ENCODE measurements at places on chromosomes 11 and 22. TPM values are rescaled to one million over a fixed set of nuclear protein-coding genes. Genes with fewer than 3 reads are reported as not detected.

IL17REL gene
- total RNA-seq = not detected

- no peak for DNase-seq
Observed at GRCh38 chr11:27616711-27617110, 83.5 kb downstream of the BDNF start.

OR8G5 gene
- not detected for total RNA-seq

DNA sequence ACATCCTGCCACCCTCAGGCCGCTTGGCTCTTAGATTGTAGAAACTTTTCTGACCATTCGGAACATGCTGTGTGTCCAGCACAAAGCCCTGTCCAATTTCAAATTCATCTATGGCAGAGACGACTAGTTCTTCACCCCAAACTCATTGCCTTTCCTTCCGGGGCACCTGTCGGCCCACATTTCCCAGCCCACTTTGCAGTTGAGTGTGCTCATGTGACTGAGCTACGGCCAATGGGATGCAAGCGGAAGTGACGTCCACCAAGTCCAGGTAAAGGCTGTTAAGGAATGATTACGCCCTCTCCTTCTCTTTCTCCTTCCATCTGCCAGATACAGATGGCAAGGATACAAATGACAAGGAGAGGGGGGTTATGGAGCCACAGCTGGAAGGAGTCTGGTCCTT is 32.5 kb downstream of the SYT13 start:
- DNase-seq = no peak

LINC01488 gene
- not detected for total RNA-seq

GAL3ST1 gene
- 0.21 TPM for total RNA-seq

GRCh38 chr11:126336671-126337101 is 18.8 kb upstream of the ST3GAL4 start:
- DNase-seq = no peak

DNA sequence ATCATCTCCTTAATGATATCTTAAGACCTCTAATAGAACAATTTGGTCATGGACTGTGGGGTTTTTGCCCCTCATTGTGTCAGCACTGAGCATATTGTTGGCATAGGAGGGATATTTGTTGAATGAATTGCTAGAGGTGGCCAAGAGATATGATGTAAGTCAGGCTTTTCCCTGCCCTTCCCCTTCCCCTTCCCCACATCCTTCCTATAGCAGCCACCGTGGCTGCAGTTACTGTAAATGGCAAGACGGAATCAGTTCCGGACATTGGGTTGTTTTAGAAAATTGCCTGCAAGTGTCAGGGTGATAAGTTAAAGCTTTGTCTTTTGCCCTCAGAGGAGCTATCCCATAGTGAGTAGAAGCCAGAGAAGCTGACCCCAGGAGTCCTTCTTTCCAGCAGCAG is 23.0 kb downstream of the LIMK2 start:
- DNase-seq = no peak

DNA sequence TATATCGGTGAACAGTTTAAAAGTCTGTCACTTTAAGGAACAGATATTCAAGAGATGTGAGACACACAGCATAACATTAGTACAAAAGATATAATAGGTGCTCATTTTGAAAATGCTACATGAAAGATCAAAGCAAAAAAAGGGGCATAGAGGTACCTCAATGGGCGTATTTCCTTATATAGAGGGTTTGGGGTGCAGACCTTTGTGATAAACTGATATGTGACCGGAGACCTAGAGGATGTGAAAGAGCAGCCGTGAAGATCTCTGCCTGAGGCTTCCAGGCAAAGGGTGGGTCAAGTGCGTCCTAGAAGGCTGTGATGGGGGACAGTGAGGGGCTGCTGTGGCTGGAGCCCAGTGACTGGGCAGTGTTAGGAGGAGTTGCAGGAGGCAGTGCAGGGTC is 551.4 kb downstream of the ETS1 start:
- no peak for DNase-seq

SVIP gene
- 8.4 TPM for total RNA-seq

GRCh38 chr22:23066200-23067022 is 3.9 kb upstream of the GNAZ start:
- DNase-seq = peak; percentile 73

DNA sequence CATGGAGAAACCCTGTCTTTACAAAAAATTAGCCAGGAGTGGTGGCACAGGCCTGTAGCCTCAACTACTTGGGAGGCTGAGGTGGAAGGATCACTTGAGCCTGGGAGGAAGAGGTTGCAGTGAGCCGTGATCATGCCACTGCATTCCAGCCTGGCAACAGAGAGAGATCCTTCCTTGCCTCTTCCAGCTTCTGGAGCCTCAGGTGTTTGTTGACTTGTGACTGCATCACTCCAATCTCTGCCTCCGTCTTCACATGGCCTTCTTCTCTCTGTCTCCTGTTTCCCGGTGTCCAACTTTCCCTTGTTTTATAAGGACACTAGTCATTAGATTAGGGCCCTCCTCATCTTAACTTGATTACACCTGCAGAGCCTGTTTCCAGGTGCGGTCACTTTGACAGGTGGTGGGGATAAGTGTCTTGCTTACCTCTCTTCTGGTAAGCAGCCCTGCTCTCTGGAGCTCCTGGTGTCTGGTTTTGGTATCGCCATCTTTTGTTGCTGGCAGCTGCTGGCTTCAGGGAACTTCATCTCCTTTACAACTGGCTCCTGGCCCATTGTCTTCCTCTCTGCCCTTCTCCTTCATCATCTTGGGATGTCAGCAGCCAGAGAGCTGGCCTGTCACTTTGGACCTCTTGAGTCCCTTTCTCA is 8.2 kb upstream of the USP2 start:
- DNase-seq = peak; percentile 46

- DNase-seq = no peak
Observed at GRCh38 chr11:3996651-3997050, 97.9 kb upstream of the RRM1 start.

DNA sequence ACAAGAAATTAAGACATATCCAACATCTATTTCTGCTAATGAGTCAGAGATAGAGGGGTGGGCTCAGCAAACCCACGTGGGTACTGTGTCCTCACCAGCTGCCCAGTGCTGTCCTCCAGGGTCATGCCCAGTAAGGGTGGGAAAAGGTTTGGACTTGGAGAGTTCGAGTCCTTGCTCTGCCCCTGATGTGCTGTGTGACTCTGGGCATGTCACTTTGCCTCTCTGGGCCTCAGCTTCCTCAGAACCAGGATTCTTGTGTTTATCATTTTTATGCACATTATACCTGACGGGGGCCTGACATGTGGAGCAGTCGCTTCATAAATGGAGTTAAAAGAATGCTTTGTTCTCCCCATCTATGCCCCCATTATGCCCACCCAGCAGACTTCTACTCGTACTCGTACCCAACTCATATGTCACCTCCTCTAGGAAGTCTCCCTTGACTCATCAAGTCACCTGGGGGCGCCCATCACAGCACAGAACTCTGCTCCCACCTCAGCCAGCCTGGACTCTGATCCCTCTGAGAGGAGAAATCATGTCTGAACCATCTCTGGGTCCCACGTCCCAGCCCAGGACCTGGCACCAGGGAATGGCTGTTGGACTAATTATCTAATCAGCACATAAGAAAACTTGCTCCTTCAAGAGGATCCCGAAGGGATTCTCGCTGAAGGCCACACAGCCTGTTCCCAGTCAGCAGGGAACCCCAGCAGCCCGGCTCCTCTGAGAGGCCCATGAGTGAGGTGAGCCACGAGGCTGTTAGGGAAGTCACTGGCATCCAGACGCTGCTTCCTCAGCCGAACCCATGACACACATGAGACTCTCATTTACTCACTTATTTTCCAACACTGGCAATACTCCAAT is 38.7 kb upstream of the TSKU start:
- DNase-seq = no peak

ASCL2 gene
- not detected for total RNA-seq

CDON gene
- total RNA-seq = 24.4 TPM

DNA sequence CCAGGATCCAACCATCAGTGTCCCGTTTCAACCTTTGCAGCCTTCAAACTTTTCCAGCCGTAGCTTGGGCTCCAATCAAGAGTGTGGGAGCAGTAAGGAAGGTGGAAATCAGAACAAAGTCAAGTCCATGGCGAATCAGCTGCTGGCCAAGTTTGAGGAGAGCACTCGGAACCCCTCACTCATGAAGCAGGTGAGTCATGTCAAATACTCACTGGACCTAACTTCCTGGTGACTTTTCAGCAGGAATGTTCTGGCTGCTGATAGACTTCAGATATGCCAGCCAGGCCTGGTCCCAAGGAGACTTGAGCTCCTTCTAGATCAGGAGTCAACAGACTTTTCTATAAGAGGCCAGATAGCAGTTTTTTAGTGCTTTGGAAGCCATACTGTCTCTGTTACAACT is 129.0 kb downstream of the MICAL2 start:
- no peak for DNase-seq

TIMM8B gene
- total RNA-seq = 64.0 TPM

RPS6KB2 gene
- 42.7 TPM for total RNA-seq

- DNase-seq = no peak
Observed at GRCh38 chr11:133526790-133527189, 5.5 kb downstream of the OPCML start.

DNA sequence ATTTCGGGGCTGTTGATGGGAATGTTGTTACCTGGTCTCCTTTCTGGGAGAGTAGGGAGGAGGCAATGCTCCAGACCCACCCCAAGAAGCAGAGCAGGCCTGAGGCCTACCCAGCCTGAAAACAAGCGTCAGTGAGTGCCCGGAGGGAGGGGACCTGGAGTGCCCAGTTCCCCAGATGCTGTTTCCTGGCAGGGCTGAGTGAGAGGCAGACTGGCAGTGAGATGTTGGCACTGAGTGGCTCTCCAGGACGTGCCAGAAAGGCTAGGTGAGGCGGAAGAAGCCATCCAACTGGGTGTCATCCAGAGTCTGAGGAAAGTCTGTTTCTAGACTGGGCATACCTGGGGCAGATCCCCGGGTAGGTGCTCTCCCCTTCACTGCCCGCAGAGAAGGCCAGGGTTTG is 1.3 kb downstream of the POU2F3 start:
- no peak for DNase-seq

- DNase-seq = peak; percentile 53
Observed at GRCh38 chr22:43823911-43824665, 12.0 kb upstream of the EFCAB6 start.

CRACR2B gene
- 3.9 TPM for total RNA-seq

DNA sequence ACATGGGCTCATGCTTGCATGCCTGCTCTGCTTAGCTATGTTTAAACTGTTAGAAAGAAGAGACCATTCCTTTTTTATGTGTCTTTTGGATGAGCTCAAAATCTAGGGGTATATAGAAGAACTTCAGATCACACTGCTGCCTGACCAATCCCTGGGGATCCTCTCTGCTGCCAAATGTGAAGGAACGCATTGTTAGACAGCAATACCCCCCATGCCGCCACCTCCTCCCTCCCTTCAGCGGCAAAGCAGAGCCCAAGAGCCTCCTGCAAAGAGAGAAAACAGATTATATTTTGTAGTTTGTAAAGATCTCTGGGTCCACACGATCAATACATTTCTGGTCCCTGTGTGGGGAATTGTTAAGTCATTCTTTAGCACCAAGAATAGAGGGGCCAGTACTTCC is 677.6 kb downstream of the NTM start:
- no peak for DNase-seq

DNA sequence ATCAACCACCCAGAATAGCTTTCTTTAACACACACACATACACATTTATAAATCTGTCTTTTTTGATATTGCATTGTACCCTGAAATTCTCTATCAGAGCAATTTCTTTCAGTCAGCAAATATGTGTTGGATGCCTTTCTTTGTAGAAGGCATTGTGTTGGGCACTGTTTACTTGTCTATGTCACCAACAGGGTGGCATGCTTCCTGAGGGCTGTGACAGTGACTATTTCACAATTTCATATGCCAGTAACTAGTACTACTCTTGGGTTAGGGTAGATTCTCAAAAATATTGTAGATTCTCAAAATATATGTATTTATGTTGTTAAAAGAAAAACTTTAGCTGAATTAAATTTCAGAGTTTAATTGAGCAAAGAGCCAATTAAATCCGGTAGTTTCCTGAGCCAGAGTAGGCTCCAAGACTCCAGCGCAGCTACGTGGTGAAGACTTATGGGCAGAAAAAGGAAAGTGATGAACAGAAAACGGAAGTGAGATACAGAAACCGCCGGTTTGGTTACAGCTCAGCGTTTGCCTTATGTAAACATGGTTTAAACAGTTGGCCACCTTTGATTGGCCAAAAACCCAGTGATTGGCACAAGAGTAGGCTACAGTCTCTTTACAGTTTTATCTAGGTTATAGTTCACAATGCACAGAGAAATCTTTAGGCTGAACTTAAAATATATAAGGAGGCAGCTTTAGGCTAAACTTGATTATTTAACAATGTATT is 723.3 kb downstream of the NTM start:
- no peak for DNase-seq

- DNase-seq = no peak
Observed at GRCh38 chr11:61806785-61807184, 10.0 kb downstream of the FADS1 start.

GRCh38 chr22:50105208-50106100 is 15.6 kb downstream of the MOV10L1 start:
- no peak for DNase-seq

PYGM gene
- 0.73 TPM for total RNA-seq

GLYAT gene
- total RNA-seq = not detected

- no peak for DNase-seq
Observed at GRCh38 chr11:66478729-66479393, 1.4 kb upstream of the DPP3 start.

- DNase-seq = no peak
Observed at GRCh38 chr11:22582151-22582410, 43.5 kb downstream of the FANCF start.

ROBO4 gene
- total RNA-seq = not detected

- DNase-seq = no peak
Observed at GRCh38 chr11:34792814-34793258, 123.3 kb downstream of the APIP start.

FKBP2 gene
- total RNA-seq = 52.9 TPM

- no peak for DNase-seq
Observed at GRCh38 chr22:37211075-37211865, 1.0 kb downstream of the SSTR3 start.

SYT13 gene
- 0.13 TPM for total RNA-seq

C11orf65 gene
- total RNA-seq = 0.35 TPM

DNA sequence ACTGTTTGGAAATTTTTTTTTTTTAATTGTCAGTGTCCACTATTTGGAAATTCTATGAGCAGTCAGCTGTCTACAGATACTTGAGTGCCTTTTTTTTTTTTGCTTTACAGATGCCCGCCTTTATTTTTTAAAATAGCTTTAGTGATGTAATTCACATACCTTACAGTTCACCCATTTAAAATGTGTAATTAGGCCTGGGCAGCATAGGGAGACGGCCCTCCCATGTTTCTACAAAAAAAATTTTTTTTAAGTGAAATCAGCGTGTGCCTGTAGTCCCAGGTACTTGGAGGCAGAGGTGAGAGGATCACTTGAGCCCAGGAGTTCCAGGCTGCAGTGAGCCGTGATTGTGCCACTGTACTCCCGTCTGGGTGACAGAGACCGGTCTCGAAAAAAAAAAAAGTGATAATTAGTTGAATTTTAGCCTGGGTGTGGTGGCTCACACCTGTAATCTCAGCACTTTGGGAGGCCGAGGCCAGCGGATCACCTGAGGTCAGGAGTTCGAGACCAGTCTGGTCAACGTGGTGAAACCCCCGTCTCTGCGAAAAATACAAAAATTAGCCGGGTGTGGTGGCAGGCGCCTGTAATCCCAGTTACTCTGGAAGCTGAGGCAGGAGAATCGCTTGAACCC is 1.5 kb downstream of the ZNF143 start:
- DNase-seq = no peak

- no peak for DNase-seq
Observed at GRCh38 chr11:106091480-106092123, 14.1 kb downstream of the AASDHPPT start.

APOBEC3H gene
- not detected for total RNA-seq

Data from osteocyte (in vitro differentiated cells).